ENCODE measurements at places on chromosomes 7 and 10. TPM values are rescaled to one million over a fixed set of nuclear protein-coding genes. Genes with fewer than 3 reads are reported as not detected.

Gene PNLIPRP1
- total RNA-seq: not detected

Gene LIPK
- total RNA-seq: not detected

Gene SP8
- total RNA-seq: not detected

Gene SLC26A5
- total RNA-seq: not detected

Gene C10orf67
- total RNA-seq: not detected

Gene CYP3A7
- total RNA-seq: not detected

Gene POLR2J2
- 3.7 TPM for total RNA-seq

Gene RNF133
- total RNA-seq: 0.46 TPM

Gene CPVL
- 0.20 TPM for total RNA-seq

Gene LRRTM3
- not detected for total RNA-seq

Gene LFNG
- 19.7 TPM for total RNA-seq

Gene PRPS1L1
- total RNA-seq: not detected

Gene LIPF
- not detected for total RNA-seq

Gene CC2D2B
- 0.07 TPM for total RNA-seq

Gene UNCX
- total RNA-seq: not detected

Gene FRMD4A
- 114 TPM for total RNA-seq

Data from smooth muscle cell of the pulmonary artery (primary cell).